ENCODE measurements at places on chromosomes 3 and 15.

DNA sequence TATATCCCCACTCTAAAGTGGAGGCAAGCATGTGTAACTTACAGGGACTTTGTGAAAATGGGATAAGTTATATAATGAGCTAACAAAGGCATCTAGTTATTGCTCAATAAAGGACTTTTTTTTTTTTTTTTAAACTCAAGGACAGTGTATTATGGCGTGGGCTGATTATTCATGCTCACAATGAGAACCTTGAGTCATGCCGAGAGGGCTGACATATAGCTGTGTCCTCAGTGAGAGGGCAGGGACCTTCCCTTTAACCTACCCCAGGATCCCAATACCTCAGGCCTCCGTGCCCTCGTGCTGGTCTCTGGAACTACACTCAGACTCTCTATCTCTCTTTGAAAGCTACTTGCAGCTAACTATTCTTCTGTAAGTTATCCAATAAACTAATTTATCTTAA lies 319.9 kb upstream of the ICE2 start:
- DNase-seq, result no peak

- no peak for DNase-seq
Measured at GRCh38 chr3:61657689-61658088, 96.3 kb downstream of the PTPRG start.

- DNase-seq, result no peak
Measured at GRCh38 chr3:194165271-194166018, 29.5 kb downstream of the HES1 start.

DNA sequence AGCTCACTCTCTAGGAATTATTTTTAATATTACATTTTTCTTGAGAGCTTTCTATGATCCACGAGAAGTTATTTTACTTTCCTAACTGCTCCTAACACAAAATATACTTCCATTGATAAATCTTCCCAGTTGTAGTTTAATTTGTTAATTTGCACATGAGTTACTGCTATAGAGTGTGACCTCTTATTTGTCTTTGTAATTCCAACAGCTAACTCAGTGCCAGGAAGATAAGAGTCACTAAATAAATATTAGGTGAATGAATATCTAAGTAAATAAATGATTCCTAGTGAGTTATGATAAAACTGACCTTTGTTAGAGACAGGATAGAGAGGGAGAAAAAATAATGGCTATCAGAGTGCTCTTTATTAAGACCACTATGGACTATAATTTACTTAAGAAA lies 319.9 kb downstream of the NAALADL2 start:
- no peak for DNase-seq

DNA sequence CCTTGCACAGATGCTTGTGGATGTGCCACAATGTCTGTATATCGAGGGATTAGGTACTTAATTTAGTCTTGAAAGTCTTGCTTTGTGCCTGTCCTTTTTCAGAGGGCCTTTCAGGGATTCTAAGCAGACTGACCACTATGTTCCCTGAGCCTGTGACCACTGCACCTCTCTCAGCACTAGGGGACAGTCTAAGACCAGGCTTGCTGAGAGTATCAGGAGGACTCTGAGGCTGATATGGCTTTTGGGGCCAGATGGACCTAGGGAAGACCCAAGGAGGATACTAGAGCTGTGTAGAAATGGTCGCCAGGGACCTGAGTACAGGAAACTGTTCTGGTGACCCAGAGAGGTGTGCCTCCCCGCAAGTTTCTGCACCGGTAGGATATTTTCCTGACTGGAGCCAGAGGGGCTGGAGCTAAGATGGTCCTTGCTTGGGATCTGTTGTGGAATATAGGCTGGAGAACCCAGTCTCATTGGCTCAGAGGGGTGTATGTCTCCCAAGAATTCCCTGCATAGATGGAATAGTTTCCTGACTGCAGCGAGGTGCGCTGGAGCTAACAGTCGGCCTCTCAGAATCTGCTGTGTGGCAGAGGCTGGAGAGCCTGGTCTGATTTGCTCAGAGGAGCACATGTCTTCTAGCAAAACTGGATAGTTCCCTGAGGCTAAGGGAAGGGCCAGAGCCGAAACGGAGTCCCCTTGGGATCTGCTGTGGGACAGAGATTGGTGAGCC lies 213.2 kb upstream of the DCBLD2 start:
- DNase-seq, result no peak

DNA sequence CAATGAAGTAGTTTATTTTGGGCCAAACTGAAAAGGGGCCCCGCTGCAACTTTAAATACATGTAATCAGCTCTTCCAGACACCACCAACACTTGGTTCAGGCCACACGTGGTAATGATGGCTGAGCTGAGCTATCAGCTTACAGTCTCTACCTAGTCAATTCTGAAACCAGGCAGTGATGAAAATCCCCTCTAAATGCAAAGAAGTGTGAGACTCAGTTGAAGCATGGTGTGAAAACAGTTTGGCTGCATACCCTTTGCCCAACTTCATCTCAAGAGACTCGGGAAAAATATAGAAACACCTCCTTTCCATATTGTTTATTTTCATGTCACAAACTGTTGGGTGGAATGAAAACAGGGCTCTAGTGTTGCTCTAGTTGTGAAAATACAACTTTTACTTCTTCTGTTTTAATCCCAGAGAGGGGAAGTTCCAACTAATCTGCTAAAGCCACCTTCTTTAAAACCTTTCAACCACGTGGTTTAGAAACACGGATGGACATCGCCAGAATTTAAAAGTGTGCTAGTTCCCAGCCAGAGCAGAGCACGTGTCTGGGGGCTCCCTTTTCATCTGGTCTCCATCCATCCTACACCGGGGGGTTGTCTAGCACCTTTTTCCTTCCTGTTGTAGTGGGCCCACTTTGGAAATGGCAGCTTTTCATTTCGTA lies 229.1 kb downstream of the EPHB1 start:
- no peak for DNase-seq

- no peak for DNase-seq
Measured at GRCh38 chr3:4416427-4416945, 50.6 kb downstream of the SUMF1 start.

- no peak for DNase-seq
Measured at GRCh38 chr15:88431441-88431840, 35.7 kb downstream of the MRPL46 start.

DNA sequence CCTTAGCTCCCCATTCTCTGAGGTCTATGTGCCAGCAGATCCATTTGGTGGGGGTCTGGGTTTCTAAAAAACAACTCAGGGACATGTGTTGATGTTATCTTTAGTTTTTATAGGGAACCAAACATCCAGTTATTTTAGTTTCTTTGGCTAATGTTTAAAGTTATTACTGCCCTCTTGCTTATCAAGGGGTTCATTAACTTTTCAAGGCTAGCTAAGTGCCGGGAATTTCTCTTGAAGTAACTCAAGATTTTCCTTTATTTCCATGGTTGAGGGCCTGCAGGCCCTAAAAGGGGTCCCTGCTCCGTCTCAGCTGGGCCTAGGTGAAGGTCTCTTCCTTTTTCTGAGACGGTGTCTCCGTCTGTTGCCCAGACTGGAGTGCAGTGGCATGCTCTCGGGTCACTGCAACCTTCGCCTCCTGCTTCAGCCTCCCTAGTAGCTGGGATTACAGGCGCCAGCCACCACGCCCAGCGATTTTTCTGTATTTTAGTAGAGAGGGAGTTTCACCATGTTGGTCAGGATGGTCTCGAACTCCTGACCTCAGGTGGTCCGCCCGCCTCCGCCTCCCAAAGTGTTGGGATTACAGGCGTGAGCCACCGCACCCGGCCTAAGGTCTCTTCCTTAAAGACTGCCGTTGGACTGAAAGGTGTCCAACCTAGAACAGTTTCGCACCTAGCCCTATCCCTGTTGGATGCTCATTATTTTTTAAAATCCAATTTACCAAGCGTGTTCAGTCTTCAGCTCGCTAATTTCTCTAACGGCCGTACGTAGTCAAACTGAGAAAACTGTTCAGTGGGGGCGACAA lies 1.3 kb upstream of the OXSR1 start:
- no peak for DNase-seq

GRCh38 chr3:10638466-10638865 lies 133.1 kb upstream of the ATP2B2 start:
- DNase-seq, result no peak

DNA sequence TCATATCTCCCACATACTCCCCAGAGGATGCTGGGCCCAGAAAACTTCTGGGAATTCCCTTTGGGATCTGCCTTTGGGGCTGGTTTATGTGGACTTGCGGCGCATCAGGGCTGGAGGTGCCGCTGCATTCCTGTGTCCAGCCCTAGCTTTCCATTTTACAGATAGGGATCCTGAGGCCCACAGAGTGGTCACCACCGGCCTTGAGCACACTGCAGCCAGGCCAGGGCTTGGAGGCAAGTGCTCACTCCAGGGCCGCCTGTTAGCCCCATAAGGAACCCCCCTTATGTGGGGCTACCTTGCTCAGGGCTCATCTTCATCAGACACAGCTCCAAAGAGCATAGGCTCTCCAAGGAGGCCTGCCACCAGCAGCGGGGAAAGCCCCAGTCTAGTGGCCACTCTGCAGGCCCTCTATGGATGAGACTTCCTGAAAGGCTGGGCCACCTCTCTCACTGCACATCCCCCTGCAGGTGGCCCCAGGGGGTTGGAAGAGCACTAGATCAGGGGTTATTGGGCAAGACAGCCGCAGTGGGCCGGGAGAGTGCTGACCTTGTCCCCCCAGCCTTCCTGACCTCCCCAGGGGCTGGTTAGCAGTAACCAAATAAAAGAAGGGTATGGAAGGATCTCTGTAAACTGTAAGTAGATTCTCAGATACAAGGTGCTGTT lies 9.2 kb upstream of the ATP2B2 start:
- no peak for DNase-seq

GRCh38 chr3:73432023-73432705 lies 192.6 kb downstream of the PDZRN3 start:
- DNase-seq, result no peak

DNA sequence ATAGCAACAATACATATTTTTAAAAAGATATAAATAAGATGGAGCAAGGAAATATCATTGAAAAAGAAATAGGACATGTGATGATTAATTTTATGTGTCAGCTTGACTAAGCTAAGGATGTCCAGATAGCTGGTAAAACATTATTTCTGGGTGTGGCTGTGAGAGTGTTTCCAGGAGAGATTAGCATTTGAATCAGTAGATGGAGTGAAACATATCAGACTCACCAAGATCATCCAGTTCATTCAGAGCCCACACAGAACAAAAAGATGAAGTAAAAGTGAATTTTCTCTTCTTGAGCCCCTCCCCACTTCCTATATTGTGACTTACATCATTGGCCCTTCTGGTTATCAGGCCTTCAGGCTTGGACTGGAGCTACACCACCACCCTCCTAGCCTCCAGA lies 61.6 kb upstream of the TUSC7 start:
- no peak for DNase-seq

- DNase-seq, result no peak
Measured at GRCh38 chr3:151552589-151552988, 91.7 kb upstream of the IGSF10 start.

DNA sequence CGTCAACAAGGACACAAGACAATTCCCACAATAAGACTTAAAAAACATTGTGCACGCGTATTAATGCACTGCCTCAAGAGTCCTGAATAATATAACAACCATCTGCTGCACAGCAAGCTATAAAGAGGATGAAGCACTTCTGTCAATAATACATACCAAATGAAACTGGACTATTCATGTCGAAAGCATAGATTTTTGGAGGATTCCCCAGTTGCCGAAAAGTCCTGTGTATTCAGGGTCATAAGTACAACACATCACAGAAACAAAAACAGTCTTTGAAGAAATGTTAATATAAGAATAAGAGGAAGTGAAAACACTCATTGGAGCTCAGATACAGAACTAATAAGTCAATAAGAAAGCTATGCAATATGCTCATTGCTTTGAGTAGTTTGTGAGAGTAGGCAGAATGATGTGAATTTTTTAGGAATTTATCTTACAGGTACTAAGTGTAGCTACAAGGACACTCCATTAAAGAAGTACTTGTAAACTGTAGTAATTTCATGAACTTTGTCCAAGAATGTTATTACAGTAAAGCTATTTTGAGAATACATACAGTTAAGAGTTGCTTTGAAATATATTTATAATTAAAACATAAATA lies 31.6 kb downstream of the CBLB start:
- no peak for DNase-seq

GRCh38 chr3:50372349-50372748 lies 13.0 kb upstream of the TMEM115 start:
- DNase-seq, result no peak

DNA sequence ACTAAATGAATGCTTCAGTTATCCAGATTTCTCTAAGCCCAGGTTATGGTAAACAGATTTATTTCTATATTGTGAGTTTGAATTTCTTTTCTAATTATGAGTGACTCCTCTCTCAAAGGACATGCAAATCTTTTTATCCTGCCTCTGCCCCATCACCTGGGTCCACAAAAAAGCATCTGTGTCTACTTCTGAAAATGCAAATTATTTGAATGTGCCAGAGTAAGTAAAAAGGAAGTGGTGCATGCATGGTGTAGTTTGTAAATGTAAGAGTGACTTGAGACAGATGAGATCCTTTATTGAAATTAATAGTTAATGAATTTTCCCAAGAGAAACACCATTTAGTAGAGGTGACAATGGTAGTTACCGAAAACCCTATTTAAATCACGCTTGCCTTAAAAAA lies 26.9 kb downstream of the MCTP2 start:
- DNase-seq, result no peak

DNA sequence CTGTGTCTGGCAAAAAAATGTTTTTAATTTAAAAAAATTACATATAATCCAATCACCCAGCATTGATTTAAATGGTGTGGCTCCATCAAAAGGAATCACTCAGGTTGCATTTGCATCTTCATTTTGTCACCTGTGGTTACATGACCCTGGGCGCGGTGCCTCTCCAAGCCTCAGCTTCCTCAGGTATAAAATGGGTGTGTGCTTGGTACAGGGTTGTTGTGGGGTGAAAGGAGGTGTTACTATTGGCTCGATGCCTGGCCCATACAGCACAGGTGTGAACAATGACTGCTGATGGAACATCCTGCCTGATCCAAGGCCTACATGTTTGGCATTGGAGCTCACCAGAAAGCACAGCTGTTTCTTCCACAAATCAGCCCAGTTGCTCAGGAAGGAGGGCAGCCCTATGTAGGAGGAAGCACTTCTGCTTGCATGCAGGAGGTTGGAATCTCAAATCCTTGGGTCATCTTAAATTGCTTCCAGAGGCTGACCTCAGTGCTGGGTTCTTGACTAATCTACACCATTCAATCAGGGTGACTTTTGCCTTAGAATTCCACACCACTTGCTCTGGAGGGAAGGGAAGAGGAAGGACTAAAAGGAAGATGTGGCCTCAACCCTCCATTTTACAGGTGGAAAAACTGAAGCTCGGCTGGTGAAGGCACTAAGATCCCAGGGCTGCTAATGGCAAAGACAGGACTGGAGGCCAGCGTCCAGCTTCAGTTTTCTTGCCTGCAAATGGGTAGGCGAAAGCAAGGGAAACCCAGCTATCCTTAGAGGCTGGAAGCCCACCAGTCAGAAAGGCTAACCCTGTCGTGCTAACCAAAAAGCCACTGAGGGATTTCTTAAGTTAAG lies 31.7 kb downstream of the BHLHE40 start:
- peak; percentile 72 for DNase-seq

DNA sequence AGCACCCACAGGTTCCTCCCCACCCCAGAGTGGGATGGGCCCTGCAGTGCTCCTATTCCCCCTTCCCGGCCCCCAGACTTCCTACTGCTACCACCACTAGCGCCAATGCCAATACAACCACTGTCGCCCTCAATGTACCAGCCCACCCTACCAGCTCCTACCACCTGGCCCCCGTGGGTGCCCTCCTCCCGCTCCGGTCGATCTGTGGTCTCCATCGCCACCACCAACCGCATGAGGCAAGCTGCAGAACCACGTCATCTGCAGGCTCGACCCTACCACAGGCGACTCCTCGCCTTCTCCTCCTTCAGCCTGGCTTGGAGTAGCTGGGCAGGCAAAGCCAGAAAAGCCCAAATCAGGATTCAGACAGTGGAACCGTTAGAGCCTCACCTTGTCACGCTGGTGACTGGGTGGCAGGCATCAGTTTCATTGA lies 179.3 kb downstream of the POTEB3 start:
- DNase-seq, result no peak

- DNase-seq, result no peak
Measured at GRCh38 chr3:99410789-99411311, 227.5 kb upstream of the COL8A1 start.

All from activated CD8-positive, alpha-beta memory T cell treated with anti-CD3 and anti-CD28 coated beads, Interleukin-2, amount 10 ng/mL, durations not matched to agents 7 days and 5 days (primary cell).